ENCODE measurements at places on chromosomes 5 and 9.

- DNase-seq, result no peak
Observed at GRCh38 chr5:148403344-148403743, 19.6 kb downstream of the FBXO38 start.

DNA sequence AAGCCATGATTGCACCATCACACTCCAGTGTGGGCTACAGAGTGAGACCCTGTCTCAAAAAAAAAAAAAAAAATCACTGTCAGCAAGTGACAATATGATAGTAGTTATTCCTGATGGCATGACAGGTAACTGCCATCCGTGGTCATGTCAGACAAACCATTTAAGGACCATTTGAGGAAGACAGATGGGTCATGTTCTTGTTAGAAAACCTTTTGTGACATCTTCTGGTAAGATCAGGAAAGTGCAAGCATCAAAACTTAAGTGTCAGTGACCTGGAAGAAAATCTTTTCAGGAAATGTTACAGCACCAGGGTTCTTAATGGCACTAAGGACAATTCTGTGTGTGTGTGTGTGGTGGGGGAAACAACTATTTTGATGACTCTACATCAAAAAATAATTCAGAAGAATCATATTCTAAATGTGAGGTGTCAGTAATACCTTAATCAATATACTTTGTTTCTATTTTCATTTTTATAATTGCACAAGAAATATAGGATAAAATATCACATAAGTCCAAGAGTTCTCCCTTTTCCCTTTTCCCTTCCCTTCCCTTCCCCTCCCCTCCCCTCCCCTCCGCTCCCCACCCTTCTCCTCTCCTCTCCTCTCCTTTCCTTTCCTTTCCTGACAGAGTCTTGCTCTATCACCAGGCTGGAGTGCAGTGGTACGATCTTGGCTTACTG, 17.8 kb downstream of the SLC38A9 start:
- no peak for DNase-seq

DNA sequence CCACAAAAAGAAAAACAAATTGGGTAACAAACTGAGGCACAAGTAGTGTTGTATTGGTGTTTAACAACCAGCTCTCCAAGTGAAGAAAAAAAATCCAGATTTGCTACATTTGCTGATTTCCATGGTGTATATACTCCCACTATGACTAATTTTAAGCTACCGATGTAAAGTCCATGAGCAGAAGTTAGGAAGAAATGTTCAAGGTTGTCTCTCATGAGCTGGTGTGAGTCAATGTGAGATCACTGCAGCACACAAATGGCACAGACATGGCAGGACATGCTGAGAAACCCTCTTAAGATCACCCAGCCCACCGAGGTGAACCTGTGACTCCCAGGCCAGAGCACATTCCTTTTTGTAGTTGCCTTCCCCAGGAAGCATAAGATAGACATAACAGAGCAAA, 36.2 kb downstream of the SLC44A1 start:
- DNase-seq, result no peak

GRCh38 chr9:7298123-7298522, 501.5 kb downstream of the DMAC1 start:
- peak; percentile 22 for DNase-seq

DNA sequence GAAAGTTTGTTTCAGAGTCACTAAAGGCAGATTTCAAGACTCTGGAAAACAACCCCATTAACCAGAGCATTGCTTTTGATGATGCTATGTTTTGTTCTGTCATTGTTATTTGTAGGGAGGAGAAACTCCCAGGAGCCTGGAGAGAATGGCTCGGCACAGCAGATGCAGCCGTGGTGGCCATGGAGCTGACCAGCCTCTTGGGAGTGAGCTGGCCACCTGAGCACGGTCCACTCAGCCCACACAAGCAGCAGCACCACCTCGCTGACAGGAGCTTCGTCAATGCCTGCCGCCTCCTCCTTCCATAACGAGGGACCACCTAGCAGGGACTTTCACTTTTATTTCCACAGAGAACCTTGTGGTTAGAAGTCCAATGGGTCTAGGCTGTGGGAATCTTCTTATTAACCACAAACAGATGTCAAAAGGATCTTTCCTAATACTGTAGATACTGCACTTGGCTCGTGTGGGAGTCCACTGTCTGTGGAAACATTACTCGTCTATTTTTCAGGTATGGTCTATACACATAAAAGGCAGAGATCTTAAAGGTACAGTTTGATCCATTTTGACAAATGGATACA, 21.0 kb upstream of the SMIM32 start:
- DNase-seq, result no peak
